ENCODE measurements at places on chromosomes 2 and 18. TPM values are rescaled to one million over a fixed set of nuclear protein-coding genes. Genes with fewer than 3 reads are reported as not detected.

Gene NFU1
- 27.0 TPM for total RNA-seq

Gene DNAJC5G
- total RNA-seq, result not detected

Gene CDH7
- total RNA-seq, result not detected

Gene PLGLB1
- 11.7 TPM for total RNA-seq

DNA sequence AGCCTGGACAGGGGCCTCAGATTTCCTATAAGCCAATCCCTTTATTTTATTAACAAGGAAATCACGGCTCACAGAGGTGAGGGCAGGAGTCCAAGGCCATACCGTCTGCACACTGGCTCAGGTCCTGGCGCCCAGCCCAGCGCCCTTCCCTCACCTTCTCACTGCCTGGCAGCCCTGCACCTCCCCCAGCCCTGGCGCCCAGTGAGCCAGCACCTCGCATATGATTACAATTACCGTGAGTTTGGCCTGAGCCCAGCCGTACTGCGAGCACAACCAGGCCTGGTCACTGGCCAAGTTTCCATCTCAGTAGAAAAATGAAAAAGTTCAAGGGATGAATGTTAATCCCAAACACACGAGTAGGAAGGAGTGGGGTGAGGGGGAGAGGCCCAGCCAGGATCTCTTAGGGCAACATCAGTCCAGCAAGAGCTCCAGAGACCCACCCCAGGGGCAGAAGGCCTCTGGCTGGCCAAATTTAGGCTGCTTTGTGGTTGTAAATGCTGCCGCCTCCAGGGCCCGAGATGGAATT is 68.4 kb downstream of the MCFD2 start:
- H3K4me3 ChIP-seq, result no peak overlapping the region
- DNase-seq, result no peak
- H3K27ac ChIP-seq, result no peak overlapping the region
- H3K36me3 ChIP-seq, result no peaks in the 10 kb centered on the region
- H3K4me1 ChIP-seq, result no peaks in the 10 kb centered on the region

GRCh38 chr2:38092196-38092902 is 16.4 kb upstream of the CYP1B1 start:
- no peak for DNase-seq
- peaks cover 11% of the 10 kb centered on the region for H3K27me3 ChIP-seq
- H3K36me3 ChIP-seq, result no peaks in the 10 kb centered on the region

DNA sequence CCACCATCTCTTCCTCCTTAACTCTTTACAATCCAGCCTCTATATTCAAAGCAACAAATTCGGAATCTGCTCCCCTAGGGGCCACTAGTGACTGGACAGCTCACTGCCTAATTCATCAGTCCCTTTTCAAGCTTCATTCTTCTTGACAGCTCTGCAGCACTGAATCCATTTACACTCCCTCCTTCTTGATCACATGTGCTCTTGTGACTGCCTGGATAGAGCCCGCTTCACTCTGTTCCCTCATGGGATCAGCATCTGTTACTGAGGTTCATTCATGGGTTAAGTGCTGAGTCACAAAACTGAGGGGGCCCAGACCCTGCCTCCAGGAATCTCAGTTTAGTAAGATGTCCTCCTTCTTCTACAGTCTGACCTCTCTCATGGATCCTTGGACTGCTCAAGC is 81.5 kb downstream of the CYRIA start:
- no peaks in the 10 kb centered on the region for H3K36me3 ChIP-seq
- no peaks in the 10 kb centered on the region for H3K4me1 ChIP-seq
- no peak for DNase-seq
- H3K27me3 ChIP-seq, result no peaks in the 10 kb centered on the region
- no peak overlapping the region for H3K4me3 ChIP-seq
- H3K27ac ChIP-seq, result no peak overlapping the region

DNA sequence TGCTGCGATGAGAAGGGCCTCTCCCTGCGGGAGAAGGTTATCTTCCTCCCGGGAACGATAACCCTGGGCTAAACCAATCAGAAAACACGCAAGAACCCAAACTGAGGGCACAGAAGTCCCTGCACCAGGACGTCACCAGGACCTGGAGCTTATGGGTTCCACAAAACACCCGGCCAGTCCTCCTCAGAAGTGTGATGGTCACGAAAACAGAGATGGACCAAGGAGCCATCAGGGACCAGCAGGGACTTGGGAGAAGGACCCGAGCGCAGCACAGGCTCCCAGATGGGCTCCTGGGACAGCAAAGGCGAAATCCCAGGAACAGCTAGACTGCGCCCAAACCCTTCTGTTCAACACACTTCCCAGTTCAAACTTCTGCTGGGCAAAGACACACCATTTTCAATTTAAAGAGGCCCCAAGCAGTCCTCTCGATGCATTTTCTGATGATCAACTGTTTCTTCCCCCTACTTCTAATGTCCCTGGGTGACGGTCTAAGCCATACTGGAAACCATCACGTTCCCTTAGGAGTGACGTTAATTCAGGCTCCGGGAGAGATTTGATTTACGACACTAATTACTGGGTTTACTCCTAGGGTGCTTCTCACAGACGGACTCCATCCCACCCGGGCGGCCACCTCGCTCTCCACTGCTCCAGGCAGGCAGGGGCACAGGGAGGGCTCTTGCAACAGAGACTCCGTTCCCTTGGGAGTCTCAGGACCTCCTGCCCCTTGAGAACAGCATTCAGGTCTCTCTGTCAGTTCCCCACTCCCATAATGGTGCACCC is 29.2 kb downstream of the ZNF516 start:
- peaks cover 18% of the 10 kb centered on the region for H3K4me1 ChIP-seq
- no peaks in the 10 kb centered on the region for H3K36me3 ChIP-seq
- H3K27ac ChIP-seq, result no peak overlapping the region

DNA sequence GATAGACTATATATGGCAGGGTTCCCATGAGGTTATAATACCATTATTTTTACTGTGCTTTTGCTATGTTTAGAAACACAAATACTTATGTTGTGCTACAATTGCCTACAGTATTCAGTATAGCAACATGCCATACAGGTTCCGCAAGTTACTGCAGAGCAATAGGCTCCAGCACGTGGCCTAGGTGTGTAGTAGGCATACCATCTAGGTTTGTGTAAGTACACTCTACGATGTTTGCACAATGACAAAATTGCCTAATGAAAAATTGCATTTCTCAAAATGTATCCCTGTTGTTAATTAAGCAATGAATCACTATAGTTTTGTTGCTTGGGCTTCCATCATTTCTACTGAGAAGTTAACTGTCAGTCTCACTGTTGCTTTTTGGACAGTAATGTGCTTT is 9.8 kb downstream of the CD302 start:
- H3K36me3 ChIP-seq, result no peaks in the 10 kb centered on the region
- H3K27ac ChIP-seq, result no peak overlapping the region

DNA sequence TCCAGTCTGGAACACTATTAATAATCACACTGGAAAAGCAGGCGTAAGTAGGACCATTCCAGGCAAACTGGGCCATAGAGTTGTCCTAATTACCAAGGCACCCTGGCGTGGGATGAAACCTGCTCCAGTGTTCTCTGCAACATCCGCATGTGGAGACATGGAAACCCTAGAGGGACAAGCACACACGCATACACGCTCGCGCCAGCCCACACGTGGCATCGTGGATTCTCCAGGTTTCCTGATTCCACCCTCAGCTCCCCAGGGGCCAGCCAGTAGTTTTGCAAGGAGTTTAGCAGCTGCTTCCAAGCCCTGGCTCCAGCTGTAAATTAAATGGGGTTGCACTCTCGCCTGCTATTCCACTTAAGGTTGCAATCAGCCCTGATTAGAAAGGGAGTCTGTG is 127.7 kb downstream of the DYSF start:
- no peaks in the 10 kb centered on the region for H3K27me3 ChIP-seq
- H3K27ac ChIP-seq, result no peak overlapping the region
- no peak overlapping the region for H3K4me3 ChIP-seq
- no peak for DNase-seq
- H3K36me3 ChIP-seq, result no peaks in the 10 kb centered on the region

- DNase-seq, result no peak
- no peak overlapping the region for H3K27ac ChIP-seq
- no peaks in the 10 kb centered on the region for H3K27me3 ChIP-seq
These were observed 361.9 kb downstream of the CYRIA start for GRCh38 chr2:16303761-16304160.

DNA sequence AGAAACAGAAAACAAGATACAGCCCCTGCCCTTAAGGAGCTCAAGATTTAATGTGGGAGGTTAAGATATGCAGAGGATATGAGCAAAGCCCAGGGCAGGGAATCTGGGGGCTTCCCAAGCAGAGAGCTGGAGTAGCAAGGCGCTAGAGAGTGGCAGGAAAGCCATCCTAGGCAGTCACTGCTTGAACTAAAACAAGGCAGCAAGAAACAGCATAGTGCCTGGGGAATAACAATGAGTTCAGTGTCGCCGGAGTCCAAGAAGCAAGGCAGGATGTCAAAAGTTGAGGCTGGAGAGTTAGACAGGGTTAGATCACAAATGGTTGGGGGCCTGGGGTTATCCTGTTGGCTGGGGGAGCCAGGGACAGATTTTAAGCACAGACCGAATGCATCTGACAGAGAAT is 24.6 kb downstream of the CDH2 start:
- H3K36me3 ChIP-seq, result no peaks in the 10 kb centered on the region
- H3K27me3 ChIP-seq, result no peaks in the 10 kb centered on the region
- DNase-seq, result no peak
- no peaks in the 10 kb centered on the region for H3K4me1 ChIP-seq
- H3K4me3 ChIP-seq, result no peak overlapping the region
